Ureter (tissue), 1 donor: ENCODE measurements at places on chromosomes 4 and X. TPM values are rescaled to one million over a fixed set of nuclear protein-coding genes. Genes with fewer than 3 reads are reported as not detected.

GPRASP3 gene
- total RNA-seq: 6.5 TPM

FAM184B gene
- not detected for total RNA-seq

COQ2 gene
- 14.5 TPM for total RNA-seq

ASB12 gene
- total RNA-seq: 2.1 TPM

PPBP gene
- total RNA-seq: not detected

CFP gene
- 4.3 TPM for total RNA-seq

DNA sequence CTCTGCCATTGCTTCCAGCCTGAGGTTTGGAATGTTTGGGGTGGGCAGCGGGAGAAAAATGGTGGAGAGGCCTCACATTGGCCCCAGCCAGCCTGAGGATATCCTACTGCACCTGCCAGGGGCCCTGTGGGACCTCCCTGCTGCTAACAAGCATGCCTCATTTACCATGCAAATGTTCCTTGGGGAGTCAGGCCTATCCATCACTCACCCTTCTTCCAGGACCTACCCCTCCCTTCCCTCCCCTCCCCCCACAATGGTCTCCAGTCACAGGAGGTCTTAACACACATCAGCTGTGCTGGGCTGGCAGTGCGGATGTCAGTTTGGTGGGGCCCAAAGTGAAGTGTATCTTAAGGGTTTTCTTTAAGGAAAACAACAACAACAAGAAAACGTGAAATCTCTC is 139.2 kb downstream of the SHOX start:
- no peak for DNase-seq

GRCh38 chrX:109775386-109775785 is 42.3 kb upstream of the ACSL4 start:
- DNase-seq: no peak

DNA sequence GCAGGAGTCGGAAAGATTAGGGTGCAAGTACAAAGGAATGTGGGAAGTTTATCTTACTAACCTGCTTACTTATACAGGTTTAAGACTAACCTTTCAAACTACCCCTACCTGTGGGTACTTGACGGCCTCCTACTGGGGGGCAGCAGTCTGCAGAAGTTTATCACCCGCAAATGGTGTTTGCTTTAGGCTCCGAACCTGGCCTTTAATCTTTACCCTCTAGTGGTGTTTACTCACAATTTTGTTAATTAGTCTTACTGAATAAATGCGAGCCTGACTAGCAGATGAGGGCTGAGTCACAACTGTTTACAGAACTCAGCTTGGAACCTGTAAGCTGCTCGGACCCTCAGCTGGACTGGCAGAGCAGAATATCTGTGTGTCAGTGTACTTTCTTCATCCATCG is 204.2 kb upstream of the GPRIN3 start:
- DNase-seq: no peak

GRCh38 chrX:150982788-150983520 is at the start of gene HMGB3:
Gene HMGB3, plus strand, starts transcription at chrX:150983335. Its CDS starts 2,265 bp downstream, at chrX:150985600.
- peak; percentile 79 for DNase-seq

DNA sequence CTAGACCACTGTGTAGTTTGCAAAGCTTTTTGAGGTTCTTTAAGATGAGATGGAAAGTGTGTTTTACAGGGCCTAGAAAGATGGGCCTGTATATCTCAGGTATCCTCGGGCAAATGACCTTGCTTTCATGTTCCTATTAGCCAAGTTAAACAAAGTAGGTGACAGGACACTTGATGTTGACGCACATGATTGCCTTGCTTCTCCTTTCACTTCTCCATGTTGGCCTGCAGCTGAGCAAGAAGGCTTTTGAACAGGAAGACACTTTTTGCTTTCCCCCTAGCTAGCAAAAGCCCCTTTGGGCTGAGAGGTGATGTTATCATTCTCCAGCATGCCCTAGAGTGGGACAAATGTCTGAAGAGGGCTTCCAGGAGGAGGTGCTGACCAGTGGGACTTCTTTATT is 202.1 kb downstream of the GPC3 start:
- DNase-seq: no peak
